Thymus (tissue), 14 donors: ENCODE measurements at places on chromosomes 11 and 22.
A peak's percentile ranks its signal among the peaks of the same experiment; 100 is the strongest.

DNA sequence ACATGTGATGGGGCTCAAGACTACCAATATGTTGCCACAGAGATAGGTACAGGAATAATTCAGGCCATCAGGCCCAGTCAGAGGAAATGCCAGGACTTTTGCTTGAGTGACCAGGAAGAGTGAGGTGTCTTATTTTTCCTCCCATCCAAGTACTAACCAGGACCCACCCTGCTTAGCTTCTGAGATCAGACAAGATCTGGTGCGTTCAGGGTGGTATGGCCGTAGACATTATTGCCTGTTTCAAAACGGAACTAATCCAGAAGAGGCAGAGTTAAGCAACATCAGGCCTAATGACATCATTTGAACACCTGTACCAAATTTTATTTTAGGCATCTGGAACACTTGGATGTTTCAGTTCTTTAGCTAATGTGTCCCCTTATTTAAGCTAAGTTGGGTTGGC lies 205.5 kb upstream of the POU2AF2 start:
- no peak overlapping the region for H3K27ac ChIP-seq
- no peaks in the 10 kb centered on the region for H3K36me3 ChIP-seq
- no peak overlapping the region for H3K4me3 ChIP-seq
- no peaks in the 10 kb centered on the region for H3K27me3 ChIP-seq

GRCh38 chr11:134459246-134460061 lies 47.4 kb upstream of the B3GAT1 start:
- H3K4me3 ChIP-seq = no peak overlapping the region
- no peaks in the 10 kb centered on the region for H3K27me3 ChIP-seq

- no peaks in the 10 kb centered on the region for H3K36me3 ChIP-seq
- H3K4me3 ChIP-seq = peak overlapping the region; percentile 63
- H3K27me3 ChIP-seq = peaks cover 17% of the 10 kb centered on the region
These were observed 67.1 kb upstream of the WNT7B start for GRCh38 chr22:46043816-46044620.

- no peak for DNase-seq
- no peaks in the 10 kb centered on the region for H3K27me3 ChIP-seq
- H3K4me1 ChIP-seq = no peaks in the 10 kb centered on the region
- H3K4me3 ChIP-seq = no peak overlapping the region
- H3K27ac ChIP-seq = no peak overlapping the region
- H3K36me3 ChIP-seq = no peaks in the 10 kb centered on the region
These were observed 74.5 kb upstream of the CSNK2A3 start for GRCh38 chr11:11427542-11427941.

GRCh38 chr11:114466742-114467141 lies 27.5 kb downstream of the REXO2 start:
- no peak overlapping the region for H3K27ac ChIP-seq
- no peaks in the 10 kb centered on the region for H3K27me3 ChIP-seq
- no peaks in the 10 kb centered on the region for H3K4me1 ChIP-seq
- no peak for DNase-seq
- H3K4me3 ChIP-seq = no peak overlapping the region
